ENCODE measurements at places on chromosomes 16 and 17.
A peak's percentile ranks its signal among the peaks of the same experiment; 100 is the strongest.

GRCh38 chr17:13518261-13519000 is 83.3 kb downstream of the HS3ST3A1 start:
- no peak for DNase-seq

- no peak for DNase-seq
These were observed 41.9 kb upstream of the EMP2 start for GRCh38 chr16:10622036-10622921.

GRCh38 chr16:84548971-84549844 is 44.7 kb upstream of the MEAK7 start:
- DNase-seq: no peak

GRCh38 chr16:48323783-48324775 is 61.1 kb downstream of the SIAH1 start:
- DNase-seq: no peak

DNA sequence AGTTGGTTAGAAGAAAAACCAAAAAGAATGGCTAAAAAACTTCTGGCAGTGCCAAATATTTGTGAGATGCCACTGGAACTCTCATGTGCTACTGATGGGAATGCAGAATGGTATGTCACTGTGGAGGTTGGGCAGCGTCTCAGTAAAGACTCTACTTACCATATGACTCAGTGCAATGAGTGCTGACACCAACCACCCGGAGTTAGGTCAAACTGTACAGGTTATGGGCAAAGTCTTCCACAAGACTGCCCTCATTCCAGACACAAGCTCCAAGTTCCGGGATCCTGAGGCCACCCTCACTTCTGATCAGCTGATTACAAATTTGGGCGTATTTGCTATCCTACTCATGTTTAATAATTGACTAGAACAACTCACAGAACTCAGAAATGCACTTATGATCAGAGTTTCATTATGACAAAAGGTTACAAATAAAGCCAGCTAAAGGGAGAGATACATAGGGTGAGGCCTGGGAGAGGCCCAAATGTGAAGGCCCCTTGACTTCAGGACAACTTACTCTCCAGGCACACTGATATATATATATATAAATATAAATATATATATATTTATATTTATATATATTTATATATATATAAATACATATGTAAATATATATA is 114.9 kb downstream of the TRIM37 start:
- DNase-seq: no peak

DNA sequence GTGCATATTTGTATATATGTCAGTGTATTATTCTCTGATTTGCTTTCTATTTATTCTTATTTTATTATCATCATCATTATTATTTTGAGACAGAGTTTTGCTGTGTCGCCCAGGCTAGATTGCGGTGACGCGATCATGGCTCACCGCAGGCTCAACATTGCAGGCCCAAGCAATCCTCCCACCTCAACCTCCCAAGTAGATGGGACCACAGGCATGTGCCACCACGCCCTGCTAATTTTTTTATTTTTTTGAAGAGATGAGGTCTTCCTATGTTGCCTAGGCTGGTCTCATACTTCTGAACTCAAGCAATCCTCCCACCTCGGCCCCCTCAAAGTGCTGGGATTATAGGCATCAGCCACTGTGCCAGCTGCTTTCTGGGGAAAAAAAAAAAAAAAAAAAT is 8.4 kb upstream of the ARHGAP17 start:
- no peak for DNase-seq

- peak; percentile 90 for DNase-seq
These were observed 44.3 kb downstream of the TBC1D16 start for GRCh38 chr17:79991140-79991923.

DNA sequence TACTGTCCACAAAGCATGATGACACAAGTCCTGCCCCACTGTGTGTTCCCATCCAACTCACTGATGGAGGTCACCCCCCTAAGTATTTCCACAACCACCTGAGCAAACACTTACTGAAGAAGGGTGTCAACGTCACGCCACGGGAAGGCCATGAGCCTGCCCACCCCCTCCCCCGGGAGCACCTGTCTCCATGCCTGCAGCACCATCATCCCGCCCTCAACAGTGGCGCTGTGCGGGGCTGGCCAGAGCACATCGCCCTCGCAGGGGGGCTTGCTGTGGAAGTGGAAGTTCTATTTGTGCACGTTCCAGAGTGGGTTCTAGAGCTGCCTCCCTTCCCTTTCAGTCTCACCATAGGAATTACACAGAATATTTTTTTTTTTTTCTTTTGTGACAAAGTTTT is 4.3 kb upstream of the MBTPS1 start:
- DNase-seq: no peak

GRCh38 chr17:7676533-7676932 is 10.8 kb downstream of the TP53 start:
- no peak for DNase-seq

GRCh38 chr16:68800257-68800875 is 43.0 kb upstream of the TANGO6 start:
- peak; percentile 74 for DNase-seq

- no peak for DNase-seq
These were observed 1.5 kb downstream of the TPSG1 start for GRCh38 chr16:1223355-1224214.

DNA sequence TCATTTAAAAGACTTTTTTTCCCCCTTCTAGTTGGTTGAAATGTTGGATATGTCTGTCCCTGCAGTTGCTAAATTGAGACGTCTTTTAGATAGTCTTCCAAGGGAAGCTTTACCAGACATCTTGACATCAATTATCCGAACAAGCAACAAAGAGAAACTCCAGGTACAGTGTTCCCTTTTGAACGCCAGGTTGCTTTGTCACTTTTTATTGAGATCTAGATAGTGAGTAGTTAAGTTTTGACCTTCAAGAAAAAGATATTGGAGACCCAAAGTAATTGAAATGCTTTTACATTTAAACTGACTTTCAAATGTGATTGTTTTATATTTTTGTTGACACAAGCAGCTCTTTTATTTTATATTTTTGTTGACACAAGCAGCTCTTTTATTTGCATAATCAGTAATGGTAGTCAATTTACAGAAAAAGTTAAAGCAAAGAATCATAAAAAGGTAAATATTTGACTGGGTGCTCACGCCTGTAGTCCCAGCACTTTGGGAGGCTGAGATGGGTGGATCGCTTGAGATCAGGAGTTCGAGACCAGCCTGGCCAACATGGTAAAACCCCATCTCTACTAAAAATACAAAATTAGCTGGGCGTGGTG is 9.3 kb upstream of the ABCC11 start:
- no peak for DNase-seq

DNA sequence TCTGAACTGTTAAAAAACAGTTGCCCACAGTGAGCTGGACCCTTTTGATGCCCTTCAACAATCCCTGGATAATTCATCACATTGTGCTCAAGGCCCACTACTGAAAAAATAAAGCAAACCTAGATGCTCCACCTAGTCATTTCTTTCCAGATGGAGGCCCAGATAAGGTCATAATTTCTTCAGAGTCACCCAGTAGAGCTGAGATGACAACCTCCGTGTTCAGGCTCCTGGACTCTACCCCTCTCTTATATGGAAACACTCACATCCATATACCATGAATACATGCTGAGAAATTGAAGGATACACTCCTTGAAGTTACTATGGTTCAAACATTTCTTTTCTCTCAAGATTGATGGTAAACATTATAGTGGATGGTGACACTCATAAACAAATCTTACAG is 2.7 kb upstream of the ABCA3 start:
- DNase-seq: no peak

DNA sequence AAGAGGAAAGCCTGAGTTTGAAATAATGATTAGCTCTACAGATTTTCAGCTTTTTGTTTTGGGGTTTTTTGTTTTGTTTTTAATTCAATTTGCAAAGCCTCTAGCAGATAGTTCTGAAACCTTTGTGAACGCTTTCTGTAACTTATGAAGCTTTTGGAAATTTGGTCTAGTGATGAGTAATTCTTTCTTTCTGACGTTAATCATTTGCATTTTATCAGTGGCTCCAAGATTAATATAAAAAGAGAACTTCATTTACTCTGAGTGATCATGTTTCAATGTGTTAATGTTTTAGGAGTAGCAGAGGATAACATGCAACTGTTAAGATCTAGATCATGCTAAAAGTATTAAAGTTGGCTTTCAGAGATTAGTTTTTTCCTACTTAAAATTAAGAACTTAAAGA is 160.3 kb upstream of the TBX2 start:
- no peak for DNase-seq

GRCh38 chr17:69551212-69552010 is 136.9 kb downstream of the MAP2K6 start:
- no peak for DNase-seq

DNA sequence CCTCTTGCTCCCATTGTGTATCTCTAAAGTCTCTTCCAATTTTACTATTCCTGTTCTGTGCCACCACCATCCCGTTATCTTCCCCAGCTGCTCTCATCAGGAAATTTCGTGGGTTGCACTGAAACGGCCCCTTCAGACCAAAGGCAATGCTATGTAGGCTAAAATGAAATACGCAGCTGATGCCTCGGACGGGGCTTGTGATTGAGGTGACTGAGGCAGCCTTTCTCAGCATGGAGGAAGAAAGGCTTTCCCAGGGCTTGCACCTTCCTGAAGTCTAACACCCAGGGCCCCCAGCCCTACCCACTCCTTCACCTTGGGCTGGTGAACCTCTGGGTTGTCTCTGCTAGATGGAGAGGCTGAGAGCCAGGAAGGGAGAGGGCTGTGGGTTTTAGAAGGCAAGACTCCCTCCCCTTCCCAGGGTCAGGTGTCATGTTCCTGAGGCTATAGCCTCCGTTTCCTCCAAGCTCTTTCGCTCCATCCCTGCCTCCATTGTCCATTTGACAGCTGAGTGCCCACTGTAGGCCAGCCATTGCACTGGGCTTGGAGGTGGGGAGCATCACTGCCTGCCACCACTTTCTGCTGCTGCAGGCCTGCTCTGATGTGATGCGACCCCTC is 7.8 kb downstream of the CCDC200 start:
- DNase-seq: no peak

DNA sequence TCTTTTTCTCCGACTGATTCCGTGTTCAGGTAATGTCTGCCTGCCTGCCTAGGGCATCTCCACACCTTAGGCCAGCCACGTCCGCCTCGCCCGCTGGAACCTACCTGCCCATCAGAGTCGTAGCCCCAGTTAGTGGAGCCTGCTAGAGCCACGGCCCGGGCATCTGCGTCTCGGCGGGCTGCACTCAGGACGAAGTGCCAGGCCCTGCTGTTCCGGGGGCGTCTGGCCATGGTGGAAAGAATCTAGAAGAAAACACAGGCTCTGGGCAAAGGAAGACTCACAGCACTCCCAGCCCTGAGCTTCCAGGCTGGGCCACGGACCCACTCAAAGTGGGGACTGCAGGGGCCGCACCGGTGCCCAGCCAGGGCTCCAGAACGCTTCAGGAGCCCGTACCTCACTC is 1.1 kb downstream of the SPSB3 start:
- DNase-seq: no peak

- DNase-seq: no peak
These were observed 415.1 kb downstream of the NPIPA8 start for GRCh38 chr16:17921357-17921978.

GRCh38 chr17:74394977-74395376 is 27.7 kb downstream of the GPR142 start:
- DNase-seq: no peak

DNA sequence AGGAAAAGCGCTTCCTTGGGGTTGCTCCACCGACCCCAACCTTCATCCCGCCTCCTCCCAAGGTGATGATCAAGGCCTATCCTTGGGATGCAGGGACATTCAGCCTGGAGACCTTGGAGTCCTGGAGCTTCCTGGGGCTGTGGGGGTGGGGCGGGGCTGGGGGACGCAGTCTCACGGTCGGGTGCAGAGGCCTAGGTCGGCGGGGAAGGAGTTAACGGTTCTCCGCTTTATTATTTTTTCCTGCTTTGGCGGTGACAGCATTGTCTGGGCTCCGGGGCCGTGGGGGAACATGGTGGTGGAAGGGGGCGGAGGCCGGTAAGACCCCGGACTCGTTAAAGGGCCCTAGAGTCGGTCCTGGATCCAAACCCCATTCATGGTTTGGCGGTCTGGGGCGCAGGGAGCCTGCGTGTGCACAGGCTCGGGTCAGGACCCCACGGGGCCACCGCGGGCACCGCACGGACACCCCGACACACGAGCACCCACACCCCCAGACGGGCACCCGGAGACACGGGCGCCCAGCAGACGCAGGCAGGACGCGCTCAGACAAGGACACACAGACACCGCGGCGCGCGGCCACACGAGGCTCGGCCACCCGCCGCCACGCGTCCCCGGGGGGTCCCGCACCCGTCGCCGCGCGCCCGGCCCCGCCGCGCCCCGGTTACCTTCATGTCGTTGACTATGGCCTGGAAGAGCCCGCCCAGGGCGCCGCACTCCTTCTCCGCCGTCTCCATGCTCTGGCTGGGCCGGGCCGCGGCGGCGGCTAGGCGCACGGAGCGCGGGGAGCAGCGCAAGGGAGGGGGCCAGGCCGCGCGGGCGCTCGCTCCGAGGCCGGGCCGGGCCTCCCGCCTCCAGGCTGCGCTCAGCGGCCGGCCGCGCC is 554 bp downstream of the MTSS2 start:
- DNase-seq: no peak

DNA sequence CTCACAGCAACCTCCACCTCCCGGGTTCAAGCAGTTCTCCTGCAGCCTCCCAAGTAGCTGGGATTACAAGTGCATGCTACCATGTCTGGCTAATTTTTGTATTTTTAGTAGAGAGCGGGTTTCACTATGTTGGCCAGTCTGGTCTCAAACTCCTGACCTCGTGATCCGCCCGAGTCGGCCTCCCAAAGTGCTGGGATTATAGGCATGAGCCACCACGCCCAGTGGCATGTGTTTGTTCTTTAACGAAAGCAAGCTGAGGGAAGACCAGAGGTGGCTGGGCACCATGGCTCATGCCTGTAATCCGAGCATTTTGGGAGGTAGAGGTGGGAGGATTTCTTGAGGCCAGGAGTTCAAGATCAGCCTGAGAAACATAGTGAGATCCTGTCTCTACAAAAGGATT is 18.1 kb downstream of the TNFRSF13B start:
- no peak for DNase-seq

DNA sequence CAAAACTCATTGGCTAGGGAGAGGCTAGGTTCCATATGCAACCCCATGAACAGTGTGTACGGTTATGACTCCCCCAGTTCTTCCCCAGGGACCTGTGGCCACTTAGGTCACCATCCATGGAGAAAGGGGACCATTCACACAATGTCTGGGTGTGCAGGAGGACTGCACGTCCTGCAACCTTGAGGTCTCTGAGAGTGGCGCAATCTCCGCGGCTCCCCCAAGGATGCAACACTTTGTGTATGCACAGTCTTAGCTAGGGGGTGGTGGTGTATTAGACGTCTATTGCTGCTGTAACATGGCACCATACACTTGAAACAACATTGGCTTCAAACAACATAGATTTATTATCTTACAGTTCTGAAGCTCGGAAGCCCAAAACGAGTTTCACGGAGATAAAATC is 65.6 kb upstream of the CBX4 start:
- DNase-seq: no peak

Data from NCI-H1436 (cell line).